Activated CD4-positive, alpha-beta T cell treated with anti-CD3 and anti-CD28 coated beads, Interleukin-2, amount 50 U/mL, for 24 hours (primary cell): ENCODE measurements at places on chromosomes 5 and 9.

- DNase-seq = no peak
Observed at GRCh38 chr5:59628062-59628828, 265.3 kb downstream of the PDE4D start.

- DNase-seq = no peak
Observed at GRCh38 chr5:97560599-97560993, 377.5 kb upstream of the RIOK2 start.

- no peak for DNase-seq
Observed at GRCh38 chr5:56769875-56770604, 45.3 kb upstream of the MAP3K1 start.

- DNase-seq = no peak
Observed at GRCh38 chr5:164051745-164052144, 546.3 kb downstream of the MAT2B start.

- DNase-seq = no peak
Observed at GRCh38 chr9:127035423-127035822, 87.0 kb downstream of the ANGPTL2 start.

DNA sequence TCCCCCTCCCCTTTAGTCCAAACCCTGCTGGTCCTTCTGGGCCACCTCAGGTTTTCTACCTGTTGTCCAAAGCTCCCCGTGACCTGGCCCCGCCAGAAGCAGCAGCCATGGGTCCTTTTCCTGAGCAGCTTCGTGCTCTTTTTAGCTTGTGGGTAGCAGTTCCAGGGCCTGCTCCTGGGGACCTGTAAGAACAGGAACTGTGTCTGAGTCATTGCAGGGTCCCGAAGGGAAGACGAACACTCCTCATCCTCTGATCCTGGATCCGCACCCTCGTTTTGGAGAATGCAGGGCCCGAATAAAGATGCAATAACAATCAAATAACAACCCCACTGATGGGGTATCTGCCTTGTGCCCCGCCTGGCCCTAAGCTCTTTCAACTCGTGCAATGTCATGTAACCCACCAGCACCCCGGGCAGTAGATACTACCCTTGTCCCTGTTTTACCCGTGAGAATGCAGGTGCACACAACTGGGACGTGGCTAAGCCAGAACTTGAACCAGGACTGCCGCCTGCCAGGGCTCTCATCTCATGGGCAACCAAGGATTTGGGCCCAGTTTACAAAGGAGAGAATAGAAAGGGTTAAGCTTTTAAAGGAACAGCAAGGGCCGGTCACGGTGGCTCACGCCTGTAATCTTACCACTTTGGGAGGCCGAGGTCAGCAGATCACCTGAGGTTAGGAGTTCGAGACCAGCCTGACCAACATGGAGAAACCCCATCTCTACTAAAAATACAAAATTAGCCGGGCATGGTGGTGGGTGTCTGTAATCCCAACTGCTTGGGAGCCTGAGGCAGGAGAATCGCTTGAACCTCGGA, 33.2 kb downstream of the NEK6 start:
- no peak for DNase-seq

DNA sequence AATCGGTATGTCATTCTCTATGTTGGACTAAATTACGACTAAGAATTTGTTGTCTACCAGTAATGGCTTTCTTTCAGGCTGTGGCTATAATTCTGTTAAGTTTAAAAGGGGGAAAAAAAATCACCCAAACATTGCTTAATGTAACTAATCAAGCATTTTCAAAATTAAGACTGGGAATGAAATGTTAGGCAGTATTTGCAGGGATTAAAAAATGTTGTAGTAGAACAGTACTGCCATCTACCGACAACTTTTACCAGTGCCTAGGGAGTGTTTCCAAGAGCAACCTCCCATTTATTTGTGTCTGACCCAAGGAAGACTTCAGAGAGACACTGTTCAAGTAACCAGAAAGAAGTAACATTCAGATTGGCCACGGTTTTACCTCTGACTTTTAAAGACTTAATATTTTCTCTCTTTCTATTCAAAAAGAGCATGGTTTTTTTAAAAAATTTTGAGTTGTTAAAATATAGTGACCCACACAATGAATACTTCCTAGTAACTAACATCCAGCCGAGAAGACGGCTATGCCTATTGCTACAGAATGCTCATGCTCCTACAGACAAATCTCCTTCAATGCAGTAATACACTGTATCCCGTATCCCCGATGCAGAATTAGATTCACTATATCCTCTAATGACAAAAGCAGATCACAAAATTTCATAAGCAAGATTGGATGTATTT, 92.4 kb downstream of the ARL15 start:
- peak; percentile 21 for DNase-seq

GRCh38 chr5:115471345-115472063, 73.1 kb downstream of the FEM1C start:
- DNase-seq = no peak

GRCh38 chr9:89664010-89664409, 59.2 kb downstream of the GADD45G start:
- DNase-seq = no peak

DNA sequence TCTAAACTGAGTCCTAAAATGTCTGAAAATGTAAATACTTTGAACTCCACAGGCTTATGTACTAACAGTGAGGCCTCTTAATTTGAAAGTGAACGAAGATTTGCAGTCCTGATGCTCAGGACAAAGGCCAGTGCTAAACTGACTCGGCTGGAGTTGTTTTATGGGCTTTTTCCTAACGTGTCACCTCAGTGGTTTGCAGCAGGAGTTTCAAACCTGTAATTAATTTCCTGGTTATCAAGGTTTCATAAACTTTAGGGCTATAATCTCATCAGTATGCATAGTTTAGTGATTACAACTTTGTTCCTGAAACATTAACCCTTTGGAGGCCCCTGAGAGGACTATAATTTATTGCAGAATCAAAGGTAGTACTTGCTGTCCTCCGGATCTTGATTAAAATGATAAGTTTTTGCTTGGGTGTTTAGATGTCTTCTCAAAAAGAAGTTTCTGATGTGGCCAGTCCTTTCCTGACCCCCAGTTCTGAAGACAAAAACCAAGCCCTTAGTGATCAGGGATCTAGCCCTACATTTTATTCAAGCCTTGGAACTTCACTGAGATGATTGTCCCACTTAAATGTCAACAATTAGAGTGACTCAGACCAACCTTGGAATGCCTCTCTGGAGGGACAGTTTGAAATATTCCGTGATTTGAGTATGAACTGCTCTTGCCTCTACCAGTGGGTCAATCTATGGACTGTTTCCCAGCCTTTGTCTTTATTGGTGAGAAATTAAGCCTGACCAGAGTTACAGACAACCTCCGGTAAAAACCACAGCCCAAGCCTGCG, 11.1 kb upstream of the S100Z start:
- DNase-seq = no peak

DNA sequence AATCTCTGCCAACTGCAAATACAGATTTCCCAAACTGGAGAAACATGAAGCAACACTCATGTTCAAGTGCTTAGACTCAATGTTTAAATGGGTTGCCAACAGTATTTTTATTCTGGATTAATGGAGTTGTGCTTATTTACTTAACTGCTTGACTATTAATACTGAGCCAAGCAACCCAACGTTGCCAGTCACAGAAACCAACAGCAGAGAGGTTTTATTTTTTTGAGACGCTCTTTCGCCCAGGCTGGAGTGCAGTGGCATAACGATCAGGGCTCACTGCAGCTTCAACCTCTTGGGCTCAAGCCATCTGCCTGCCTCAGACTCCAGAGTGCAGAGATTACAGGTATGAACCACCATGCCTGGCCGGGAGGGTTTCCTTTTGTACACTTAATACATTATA, 8.5 kb upstream of the TMEM268 start:
- DNase-seq = no peak

GRCh38 chr5:171633776-171634470, 151.7 kb upstream of the SMIM23 start:
- no peak for DNase-seq

DNA sequence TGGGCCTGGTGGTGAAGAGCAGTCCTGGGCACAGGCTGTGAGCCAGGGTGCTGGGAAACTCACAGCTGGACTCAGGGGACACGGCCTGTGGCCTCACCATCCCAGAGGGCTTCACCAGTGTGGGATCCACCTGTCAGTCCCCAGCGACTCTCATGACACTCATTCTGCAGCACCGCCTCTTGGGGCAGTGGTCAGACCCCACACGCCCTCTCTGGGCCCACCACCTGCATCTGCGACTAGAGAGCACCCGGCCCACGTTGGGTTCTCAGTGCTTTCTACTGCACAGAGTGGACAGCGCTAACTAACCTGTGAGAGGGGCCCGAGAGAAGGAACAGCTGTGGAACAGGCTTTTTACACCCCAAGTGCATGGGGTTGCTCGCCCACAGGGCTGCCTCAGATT, 45.8 kb upstream of the GARNL3 start:
- DNase-seq = no peak

DNA sequence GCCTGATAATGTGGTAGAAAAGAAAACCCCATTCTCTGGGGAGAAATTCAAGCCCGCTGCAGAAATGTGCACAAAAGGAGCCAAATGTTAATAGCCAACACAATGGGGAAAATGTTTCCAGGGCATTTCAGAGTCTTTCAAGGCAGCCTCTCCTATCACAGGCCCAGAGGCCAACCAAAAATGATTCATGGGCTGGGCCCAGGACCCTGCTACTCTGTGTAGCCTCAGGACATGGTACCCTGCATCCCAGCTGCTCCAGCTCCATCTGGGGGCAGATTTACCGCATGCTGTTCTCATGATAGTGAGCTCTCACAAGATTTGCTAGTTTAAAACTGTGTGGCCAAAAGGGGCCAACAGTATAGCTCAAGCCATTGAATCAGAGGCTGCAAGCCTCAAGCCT, 41.1 kb downstream of the RAPGEF6 start:
- DNase-seq = no peak

GRCh38 chr9:118896324-118897000, 472.8 kb downstream of the BRINP1 start:
- DNase-seq = no peak

DNA sequence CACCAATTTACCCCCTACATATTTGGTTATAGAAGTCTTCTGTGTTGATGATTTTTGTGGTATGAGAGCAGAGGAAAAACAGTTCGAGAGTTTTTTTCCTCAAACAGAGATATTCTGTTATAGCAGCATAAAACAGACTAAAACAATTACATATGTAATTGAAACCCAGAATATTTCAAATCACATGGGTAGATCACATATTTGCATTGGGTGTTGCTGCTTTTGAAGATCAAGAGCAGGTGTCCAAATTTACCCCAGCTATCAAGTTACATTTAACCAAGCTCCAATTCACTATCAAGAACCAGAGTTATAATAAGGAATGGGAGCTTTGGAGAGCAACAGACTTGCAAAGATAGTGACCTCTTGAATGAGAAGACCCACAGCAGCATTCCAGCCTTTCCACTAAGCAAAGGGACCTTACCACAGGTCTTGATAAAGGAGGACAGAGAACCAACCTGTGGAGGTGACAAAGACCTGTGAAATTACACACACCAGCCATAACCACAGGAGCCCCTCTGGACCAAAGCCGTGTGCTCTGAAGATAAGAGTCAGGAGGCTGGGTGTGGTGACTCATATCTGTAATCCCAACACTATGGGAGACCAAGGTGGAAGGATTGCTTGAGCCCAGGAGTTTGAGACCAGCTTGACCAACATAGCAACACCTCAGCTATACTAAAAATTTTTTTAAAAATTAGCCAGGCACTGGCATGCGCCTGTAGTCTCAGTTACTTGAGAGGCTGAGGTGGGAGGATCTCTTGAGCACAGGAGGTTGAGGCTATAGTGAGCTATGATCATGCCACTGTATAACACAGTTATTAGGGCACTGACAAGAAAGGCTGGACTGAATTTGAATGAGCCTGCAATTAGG, 4.0 kb upstream of the CCL28 start:
- DNase-seq = no peak

DNA sequence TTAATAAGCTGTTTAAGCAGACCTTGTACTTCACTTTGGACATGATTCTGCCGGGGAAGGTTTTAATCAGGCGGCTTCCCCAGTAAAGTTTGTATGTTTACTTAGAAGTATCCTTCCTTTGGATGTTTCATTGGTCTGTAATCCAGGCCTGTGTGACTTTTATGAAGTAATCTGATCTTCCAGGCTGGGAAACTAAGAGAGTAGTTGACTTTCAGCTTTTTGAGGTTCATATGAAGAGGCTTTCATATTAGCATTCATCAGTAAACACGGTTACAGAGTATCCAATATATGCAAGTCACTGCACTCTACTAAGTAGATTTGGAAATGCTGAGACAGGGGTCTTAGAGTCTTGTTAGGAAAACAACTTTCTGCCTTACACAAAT, 1.1 kb downstream of the DNAJC21 start:
- DNase-seq = no peak

DNA sequence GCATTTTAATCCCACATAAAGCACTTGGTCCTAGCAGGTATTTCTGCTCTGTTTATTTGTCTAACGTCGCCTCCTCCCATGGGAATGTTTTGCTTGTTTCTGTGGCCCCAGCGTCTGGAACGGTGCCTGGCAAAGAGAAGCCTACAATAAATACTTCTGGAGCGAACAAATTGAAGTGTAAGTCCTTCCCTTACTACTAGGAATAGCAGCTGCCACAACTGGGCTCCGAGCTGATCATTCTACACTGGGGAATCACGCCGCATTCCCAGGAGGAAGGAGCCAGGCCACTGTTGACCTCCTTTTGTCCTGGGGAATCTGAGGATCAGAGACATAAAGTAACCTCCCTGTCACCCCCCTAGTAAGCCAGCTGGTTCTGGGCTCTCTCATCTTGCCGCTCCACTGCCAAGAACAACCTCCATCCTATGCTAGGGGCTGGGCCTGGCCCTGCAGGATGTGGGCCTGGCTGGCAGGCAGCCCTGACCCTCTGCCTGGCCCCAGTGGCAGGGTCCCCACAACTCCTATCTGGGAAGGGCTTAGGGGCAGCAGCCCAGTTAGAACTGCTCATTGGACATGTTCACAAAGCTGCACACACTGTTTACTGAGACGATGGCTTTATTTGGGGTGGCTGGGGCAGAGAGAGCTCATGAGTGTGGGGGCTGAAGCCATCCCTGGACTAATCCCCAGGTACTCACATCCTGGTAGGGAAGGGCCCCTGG, 82.8 kb downstream of the GTF3C4 start:
- DNase-seq = no peak

DNA sequence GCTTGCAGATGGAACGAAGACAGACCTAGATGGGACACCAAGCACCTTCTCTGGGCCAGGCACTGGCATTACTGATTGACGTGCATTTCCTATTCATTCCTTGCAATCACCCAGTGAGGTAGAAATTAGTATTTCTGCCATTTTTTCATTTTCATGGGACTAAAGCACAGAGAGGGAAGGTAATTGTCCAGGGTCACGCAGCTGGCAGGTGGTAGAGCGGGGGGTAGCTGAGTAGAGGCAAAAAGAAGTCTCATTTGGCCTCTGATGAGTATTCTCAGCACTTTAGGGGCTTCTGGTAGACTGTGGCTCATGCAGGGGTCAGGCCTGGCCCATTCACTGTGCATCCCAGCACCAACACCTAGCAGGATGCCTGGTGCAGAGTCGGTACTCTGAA, 19.5 kb upstream of the DUSP1 start:
- DNase-seq = no peak
